ENCODE measurements at places on chromosomes 11 and 22.
A peak's percentile ranks its signal among the peaks of the same experiment; 100 is the strongest.

DNA sequence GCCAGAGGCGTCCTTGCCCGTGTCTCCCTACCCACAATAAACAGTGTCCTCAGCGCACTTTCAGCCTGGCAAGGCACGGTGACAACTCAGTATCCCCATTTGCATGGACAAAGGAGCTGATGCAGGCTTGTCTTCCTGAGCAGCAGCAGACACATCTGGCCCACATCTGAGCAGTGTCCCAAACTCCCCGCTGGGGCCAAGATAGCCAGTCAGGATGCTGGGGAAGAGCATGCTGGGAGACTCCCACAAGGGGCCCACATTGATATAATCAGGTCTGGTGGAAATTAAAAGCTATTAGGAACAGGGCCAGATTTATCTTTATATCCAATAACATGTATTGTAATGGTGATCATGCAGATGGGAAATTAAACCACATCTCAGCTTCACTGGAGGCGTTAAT lies 24.7 kb downstream of the DSCAML1 start:
- DNase-seq, result no peak

GRCh38 chr11:34514597-34514996 lies 1.0 kb upstream of the ELF5 start:
- no peak for DNase-seq

GRCh38 chr11:9138612-9139579 lies 47.5 kb upstream of the SCUBE2 start:
- peak; percentile 96 for DNase-seq

- no peak for DNase-seq
These were observed 30.8 kb downstream of the MARK2 start for GRCh38 chr11:63869683-63870082.

DNA sequence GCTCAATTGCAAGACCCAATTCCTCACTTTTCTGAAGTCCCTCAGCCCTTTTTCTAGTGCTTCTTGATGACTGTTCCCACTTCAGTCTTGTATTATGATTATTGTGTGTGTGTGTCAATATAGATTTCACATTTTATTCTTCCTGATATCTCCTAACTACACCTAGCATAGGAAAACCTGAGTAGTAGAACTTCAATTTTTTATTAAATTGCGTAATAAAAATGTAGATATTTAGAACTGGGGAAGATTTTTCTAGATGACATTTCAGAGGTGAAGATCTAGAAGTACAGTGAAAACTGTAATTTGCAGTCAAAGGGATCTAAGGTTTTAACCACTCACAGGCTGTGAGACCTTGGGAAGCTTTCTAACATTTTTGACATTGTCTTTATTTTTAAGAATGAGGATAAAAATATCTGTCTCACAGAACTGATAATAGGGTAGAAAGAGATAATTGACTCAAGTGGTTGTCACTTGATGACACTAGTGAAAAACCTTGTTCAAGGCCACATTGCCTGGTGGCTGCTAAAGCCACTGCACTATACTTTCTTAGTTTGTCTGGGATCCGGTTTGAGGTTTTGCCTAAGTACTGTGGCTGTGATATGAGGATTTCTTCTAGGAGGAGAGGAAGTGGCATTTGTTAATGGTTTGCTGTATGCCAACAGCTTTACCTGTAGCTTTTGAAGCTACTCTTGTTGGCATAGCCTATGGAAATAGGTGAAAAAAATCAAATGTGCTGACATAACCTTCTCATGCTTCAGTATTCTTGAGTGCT lies 32.2 kb upstream of the SESN3 start:
- no peak for DNase-seq

GRCh38 chr22:23856721-23857605 lies 712 bp upstream of the SLC2A11 start:
- no peak for DNase-seq

DNA sequence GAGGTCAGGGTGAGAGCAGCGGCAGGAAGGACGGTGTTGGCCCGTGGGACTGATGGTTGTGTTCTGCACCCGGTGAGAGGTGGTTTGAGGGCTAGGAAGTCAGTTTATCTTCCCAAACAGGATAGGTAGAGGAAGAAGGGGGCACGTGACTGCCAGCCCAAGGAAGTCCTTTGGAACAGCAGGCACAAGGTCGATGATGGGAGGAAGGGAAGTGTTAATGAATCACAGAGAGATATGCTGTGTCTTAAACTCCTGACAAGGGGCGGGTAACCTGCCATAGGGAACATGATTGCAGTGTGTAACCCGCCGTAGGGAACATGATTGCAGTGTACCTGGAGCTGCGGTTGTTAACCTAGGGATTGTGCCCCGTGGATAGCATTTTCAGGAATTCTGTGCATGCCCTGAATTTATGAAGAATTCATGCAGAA lies 49.0 kb downstream of the PRR5L start:
- DNase-seq, result no peak

DNA sequence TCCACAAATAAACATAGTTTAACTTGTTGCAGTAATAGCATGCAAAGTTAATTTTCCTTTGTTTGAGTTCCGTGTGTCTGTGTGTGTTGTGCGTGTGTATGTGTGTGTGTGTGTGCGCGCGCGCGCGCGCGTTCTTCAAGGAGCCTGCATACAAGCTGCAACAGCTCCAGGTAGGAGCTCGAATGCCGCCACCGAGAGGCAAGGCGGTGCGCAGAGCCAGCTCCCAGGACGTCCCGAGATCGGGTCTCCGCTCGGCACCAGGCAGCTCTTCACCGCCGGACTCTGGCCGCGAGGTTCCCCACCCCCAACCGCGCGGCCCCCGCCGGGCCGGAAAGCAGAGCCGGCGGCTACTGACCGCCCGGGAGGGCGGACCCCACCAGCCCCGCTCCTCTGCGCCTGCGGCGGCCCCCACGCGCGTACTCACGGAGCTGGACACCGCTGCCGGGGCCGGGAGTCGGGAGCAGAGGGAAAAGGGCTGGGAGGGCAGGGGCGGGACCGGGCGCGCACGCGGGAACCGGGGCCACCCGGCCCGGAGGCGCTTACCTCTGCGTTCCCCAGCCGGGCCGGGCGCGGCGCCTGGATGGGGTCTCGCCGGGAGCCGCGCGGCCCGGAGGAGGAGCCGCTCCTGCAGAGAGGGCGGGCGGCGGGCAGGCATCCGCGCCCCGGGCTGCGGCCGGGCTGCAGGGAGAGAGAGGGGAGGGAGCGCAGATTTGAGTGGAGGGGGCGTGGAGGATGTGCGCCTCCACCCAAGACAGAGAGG lies 40.4 kb upstream of the AKIP1 start:
- peak; percentile 20 for DNase-seq

DNA sequence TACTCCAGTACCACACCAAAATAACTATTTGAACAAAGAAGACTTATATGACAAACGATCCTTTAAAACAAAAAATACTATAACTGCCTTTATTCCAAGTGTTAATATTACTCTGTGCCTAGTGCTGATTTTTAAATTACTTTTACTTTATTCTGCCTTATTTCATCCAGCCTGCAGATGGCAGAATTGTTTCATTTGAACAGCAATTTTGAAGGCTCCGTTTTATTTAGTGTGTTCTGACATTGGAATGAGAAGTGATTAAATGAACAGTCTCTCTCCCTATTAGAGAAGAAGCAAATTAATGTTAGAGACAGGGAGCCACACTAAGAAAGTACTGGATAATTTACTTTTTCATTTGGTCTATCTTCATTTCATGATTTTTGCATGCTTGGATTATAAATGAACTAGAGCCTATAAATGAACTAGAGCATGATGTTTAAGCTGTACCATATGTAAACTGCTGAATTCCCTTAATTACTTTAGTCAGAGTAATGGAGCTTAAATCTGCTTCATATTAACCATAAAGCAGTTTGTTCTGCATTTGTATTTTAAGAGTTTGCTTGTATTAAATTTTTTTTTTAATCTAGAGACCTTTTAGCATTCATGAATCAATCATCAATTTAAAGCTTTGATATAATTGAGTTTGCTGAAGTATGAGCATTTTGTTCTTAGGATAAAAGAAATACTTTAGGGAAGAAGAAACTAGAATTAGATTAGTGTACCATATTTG lies 9.8 kb downstream of the PDHX start:
- DNase-seq, result peak; percentile 2

- DNase-seq, result no peak
These were observed 733 bp downstream of the TRIM5 start for GRCh38 chr11:5684036-5684645.

DNA sequence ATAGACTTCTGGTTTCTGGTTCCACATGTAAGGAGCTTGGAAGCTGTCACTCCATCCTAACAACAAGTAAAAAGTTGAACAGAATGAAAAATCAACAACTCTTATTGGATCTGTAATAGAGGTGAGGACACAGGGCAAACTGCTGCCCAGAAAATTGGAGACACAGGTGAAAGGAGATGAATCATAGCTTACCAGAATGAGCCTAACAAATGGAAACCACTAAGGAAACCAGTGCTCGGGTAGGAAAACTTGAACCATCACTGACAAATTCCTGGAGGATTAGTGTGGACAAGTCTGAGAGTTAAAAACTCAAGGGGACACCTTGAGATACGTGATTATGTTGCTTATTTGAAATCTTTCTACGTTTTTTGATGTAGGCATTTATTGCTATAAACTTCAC lies 52.1 kb downstream of the GDPD4 start:
- no peak for DNase-seq

GRCh38 chr11:65501472-65502273 lies 2.8 kb downstream of the MALAT1 start:
- no peak for DNase-seq

DNA sequence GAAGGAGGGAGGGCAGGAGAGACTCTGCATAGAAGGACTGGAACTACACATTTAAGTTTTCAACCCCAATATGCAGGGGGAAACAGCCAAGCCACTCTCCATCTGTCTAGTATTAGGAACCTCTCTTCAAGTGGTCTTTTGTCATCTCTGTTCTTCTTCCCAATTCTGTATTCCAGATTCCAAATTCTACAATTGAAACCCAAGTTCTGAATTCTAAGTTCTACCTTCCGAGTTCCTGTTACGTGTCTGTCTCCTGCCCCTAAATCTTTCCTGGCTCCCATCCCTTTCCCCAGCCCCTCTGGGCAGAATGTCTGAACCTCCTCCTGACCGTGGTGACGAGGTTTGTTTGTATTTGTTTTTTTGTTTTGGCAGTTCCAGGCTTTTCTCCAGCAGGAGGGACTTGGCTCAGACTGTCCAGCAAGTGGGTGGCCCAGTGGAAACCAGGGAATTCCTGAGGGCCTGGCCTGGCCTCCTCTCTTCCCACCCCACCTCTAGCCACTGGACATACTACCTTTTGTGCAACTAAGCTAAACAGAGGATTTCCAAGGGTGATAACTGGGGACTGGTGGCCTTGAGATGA lies 1.6 kb upstream of the THOC5 start:
- DNase-seq, result no peak

DNA sequence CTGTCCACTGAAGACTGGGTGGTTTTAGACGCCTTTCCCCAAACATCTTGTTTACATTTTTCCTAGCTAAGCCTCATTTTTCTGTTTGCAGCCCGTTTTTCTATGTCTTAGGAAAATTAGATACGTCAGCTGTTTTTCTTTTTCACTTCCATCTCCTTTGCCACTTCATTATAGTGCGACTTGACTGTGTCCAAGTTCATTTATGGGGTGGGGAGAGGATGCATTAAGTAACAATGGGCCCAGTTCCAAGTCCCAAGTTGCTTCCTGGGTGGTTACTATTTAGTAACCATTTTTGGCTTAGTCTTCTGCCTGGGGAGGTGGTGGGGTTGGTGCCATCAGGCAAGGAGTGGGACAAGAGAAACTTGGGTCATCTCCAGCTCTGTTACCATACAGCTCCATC lies 83.0 kb downstream of the TRAF6 start:
- DNase-seq, result no peak

DNA sequence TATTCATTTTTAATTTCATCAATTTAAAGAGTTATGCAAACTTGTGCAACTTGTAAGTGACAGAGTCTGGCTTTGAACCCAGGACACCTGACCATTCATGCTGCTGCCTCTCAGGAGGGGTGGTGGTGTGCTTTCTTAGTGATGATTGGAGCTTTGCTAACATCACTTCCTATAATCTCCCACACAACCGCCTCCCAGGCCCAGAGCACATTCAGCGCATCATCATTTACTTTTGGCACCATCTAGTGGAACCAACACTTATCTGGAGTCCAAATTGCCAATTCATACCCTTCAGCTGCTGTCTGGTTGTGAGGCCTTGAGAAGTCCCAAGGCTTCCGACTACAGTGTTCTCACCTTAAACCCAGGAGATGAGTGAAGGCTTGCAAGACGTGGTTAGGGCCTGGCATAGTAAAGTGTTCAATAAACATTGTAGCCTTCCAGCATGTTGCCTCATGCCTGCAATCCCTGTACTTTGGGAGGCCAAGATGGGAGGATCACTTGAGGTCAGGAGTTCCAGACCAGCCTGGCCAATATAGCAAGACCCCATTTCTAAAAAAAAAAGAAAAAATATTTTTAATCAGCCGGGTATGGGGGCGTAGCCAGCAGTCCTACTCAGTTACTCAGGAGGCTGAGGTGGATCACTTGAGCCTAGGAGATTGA lies 1.1 kb upstream of the TTLL1 start:
- peak; percentile 59 for DNase-seq

DNA sequence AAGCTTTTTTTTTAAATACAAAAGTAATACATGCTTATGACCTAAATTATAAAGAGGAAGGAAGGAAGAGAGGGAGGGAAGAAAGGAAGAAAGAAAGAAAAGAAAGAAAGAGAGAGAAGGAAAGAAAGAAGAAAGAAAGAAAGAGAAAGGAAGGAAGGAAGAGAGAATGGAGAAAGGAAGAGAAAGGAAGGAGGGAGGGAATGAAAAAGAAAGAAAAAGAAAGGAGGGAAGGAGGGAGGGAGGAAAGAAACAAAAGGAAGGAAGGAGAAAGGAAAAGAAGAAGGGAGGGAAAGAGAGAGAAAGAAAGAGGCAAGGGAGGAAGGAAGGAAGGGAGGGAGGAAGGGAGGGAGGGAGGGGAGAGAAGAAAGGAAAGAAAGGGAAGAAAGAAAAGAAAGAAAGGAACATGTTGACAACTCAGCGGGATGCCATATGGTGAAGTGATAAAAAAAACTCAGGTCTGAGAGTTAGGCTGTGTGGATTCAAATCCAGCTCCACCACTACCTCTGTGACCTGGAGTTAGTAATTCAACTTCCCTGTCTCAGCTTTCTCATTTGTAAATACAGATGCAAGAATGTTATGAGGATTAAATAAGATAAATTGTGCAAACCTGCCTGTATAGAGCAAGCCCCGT lies 9.6 kb upstream of the EED start:
- no peak for DNase-seq

GRCh38 chr11:35292279-35292678 lies 127.1 kb downstream of the SLC1A2 start:
- peak; percentile 79 for DNase-seq
